Brain (organoid and tissue), 16 donors: ENCODE measurements at places on chromosomes 6 and 20. TPM values are rescaled to one million over a fixed set of nuclear protein-coding genes. Genes with fewer than 3 reads are reported as not detected.

The TFAP2B gene
- not detected for polyA plus RNA-seq

The LAMP5 gene
- 10.8 TPM for polyA plus RNA-seq

The TRIM40 gene
- polyA plus RNA-seq: not detected

The TRERF1 gene
- polyA plus RNA-seq: 4.9 TPM

DNA sequence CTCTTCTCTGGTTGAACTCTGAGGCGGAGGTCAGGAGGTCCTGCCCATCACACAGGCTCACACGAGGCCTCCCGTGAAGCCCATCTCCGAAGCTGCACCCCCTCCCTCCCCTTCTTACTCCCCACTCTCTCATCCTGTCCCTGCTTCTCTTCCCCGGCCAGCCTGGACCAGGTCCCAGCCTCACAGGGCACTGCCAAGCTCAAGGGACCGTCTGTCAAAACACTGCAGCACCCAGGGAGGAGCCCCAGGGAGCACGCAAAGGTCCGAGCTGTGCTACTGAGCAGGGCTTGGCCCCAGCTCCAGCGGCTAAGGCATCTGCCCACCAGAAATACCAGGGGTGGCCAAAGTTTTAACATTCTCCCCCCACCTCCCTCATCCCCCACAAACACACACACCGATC, 70.0 kb downstream of the PSMG4 start:
- DNase-seq: no peak

DNA sequence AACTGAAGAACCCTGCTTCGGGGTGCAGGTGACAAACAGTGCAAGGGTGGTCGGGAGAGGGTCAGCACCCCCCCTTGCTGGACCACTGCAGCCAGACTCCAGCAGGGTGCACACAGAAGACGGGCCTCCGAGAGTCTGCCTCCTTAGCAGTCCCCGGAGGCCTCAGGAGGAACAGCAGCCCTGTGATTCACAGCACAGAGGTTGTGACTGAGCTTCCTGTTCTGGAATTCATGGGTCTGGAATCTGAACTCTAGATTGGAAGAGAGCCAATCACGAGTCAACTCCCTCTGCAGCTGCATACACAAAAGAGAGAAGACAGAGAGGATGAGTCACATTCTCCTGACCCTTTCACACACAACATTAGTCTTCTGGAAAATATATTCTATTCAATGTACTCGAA, 249.0 kb upstream of the OPRM1 start:
- no peak for DNase-seq

- peak; percentile 67 for DNase-seq
Observed at GRCh38 chr20:11766961-11767360, 150.7 kb upstream of the BTBD3 start.

DNA sequence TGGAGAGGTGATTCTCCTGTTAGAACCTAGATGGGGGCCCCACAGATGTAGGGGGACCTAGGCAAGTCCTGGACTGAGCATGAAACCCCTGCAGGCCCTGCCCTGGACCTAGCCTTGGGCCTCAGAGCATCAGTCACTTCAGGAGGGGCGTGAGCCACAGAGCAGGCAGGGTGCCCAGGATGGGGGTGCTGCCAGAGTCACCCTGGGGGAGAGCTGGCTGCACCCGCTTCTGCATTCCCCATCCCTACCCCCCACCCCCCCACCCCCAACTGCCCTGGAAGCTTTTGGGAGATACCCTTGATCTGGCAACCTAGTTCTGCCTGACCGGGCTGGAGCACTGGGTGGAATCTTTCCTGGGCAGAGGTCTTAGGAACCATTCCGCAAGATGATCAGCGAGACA, 125.6 kb downstream of the GRM4 start:
- no peak for DNase-seq

DNA sequence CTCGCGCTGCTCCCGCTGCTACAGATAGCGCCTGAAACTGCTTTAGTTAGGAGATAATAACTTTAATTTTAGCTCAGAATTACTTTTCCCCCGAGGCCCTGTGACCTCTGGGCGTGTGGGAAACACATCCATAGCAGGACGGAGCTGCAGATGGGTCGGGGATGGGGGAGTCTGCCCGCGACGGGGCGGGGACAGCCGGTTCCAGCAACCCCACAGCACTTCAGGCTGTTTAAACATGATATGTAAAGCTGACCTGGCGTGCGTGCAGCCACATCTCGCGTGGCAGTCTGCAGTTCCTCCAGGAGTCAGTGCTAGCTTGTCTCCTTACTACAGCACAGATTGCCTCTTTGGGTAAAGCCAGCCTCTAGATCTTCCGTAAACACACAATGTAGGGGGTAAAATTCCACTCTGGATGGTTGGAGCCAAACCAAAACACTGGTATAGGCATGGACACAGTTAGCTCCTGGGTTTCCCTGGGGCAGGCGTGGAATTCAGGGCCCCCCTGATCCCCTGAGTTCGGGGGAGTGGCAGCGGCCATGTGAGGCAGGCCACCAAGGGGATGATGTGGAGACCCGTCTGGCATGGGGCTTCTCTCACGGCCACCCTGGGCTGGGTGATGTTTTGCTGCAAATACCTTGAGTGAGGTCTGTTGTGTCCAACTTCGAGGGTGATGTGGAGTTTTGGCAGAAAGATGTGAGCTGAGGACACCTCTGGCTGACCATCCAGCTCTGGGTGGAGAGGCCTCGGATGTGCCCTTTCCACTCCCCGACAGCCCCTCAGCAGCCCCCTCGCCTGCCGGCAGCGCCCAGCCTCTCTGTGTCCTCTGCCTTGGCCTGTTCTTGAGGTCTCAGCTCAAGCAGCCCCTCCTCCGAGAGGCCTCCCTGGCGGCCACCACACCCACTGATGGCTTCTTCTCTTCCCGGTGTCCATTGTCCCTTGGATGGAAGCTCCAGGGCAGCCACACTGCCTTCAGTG, 214.5 kb downstream of the TAF4 start:
- DNase-seq: no peak

DNA sequence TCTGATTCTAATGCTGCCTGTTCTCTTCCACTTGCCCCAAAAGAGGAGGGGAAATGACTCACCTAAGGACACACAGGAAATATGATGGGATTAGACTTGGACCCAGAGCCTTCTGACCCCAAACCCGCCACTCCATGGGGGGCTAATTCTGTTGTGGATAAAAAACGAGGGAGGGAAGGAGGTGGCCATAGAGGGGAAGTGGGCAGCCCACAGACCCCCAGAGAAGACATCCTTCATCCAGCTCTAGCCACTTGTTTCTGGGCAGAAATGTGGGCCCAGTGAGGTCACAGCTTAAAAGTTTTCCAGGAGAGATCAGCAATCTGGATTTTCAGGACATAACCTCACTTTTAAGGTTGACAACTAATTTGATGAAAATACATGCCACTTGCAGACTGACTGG, 202.1 kb downstream of the ANKRD60 start:
- DNase-seq: no peak
